ENCODE measurements at places on chromosomes 6 and 20.

GRCh38 chr20:40670253-40670652 lies 18.8 kb downstream of the MAFB start:
- no peak for DNase-seq

DNA sequence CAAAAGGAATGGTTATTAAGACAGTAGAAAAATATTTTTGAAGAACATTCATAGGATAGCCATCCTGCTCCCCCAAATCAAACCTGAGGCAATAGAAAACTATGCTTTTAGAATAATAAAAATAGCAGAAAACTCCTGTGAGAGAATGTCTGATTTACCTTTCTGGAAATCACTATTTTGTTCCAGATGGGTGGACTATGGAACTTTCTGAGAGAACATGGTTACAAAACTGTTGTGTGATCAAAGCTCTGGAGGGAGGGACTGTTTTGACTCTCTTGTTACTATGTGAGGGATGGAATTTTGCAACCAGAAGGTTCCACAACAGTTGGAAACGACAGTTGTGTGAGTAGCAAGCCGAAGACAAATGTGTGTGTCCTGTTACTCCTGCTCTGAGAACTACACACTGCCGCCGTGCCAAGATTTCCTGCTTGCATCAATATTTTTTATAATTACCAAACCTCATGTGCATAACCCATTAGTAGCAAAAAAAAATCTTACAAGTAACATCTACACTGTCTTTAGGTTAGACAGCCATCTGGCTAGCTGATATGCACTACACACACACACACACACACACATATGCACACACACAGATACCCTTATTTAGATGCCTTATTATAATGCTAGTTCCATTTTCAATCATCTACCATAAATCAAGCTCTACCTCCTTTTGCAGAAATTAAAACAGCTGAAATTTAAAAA lies 11.0 kb upstream of the HIVEP1 start:
- DNase-seq = peak; percentile 44

DNA sequence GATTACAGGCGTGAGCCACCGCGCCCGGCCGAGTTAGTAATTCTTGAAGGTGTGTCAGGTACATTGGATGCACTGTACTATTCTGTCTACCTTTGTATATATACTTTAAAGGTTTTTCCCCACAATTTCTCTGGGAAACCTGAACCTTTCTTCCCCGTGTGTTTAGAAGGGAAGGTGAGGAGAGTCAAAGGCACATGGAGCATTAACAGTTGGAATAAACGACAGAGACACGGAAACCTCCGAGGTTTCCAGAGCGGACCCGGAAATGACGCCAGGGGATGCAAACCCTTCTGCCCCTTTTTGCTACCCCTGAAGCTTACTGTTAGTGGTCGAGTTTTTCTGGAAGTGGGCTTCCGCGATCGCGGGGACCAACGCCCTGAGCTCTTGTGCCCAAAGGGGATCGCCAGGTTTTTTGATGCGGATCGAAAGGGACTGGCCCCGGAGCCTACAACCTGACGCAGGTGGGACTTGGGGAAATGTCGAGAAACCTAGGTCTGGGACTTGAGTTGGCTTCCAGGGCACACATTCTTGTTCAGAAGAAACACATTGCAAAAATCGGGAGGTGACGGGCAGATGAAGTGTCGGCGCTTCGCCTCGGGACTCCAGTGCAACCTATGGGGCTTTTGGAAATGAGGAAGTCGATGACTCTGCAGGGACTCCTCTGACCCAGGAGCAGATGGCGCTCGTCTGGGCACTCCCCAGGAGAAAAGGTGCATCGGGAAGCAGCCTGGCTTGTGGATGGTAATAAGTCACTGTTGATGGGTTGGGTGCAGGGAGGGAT lies 218.2 kb downstream of the OR2B2 start:
- no peak for DNase-seq

GRCh38 chr6:159389695-159390094 lies 220.5 kb downstream of the FNDC1 start:
- no peak for DNase-seq

- DNase-seq = no peak
These were observed 55.0 kb upstream of the TNFAIP3 start for GRCh38 chr6:137811916-137812553.

DNA sequence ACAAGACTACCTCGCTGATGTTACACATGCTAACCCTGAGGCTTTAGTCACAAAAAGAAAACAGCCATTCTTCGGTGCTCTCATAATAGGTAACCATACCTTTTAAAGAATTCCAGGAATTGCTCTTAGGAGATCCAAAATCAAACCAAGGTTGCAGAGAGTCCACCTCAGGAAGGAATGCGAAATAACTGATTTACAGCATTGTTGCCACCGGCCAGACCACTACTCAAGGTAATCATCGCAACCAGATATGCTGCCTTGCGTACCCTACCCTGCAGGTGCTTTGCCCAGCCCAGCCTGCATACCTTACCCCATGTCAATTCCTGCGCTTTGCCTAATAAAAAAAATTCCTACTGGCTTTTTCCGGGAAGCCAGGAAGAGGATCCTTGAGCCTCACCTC lies 27.0 kb downstream of the NUP153 start:
- DNase-seq = no peak

DNA sequence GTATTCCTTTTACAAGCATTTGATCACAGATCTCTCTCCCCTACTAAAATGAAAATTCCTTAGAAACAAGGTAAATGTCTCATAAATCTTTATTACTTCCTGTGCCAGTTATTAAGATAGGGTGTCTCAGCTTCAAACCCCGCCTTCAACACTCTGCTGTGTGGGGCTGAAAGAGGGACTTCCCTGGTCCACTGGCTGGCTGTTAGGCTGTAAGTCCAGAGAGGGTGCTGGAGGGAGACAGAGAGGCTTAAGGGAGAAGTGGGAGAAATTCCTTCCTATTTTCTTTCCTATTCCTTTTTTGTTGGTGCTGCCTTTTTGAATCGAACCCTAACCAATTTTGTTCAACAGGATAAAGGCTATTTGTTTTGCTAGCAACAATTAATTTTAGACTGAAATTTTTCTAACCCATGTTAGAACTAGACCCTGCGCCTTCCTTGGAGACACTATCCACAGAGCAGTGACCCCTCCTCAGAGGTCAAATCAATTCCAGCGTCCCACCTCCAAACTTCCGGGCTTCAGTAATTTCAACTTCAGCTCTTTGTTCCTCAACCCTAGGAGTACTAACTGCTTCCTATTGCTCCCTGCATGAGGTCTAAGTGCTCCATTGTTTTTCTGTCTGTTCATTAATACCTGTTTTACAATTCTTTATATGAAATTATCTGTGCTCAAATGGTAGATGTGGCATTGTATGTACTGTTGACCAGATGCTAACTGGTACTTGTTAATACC lies 207.5 kb upstream of the OPRM1 start:
- no peak for DNase-seq

- DNase-seq = no peak
These were observed 38.4 kb downstream of the THBS2 start for GRCh38 chr6:169215201-169215681.

- DNase-seq = no peak
These were observed 34.7 kb upstream of the FKBP1A start for GRCh38 chr20:1427457-1428054.

DNA sequence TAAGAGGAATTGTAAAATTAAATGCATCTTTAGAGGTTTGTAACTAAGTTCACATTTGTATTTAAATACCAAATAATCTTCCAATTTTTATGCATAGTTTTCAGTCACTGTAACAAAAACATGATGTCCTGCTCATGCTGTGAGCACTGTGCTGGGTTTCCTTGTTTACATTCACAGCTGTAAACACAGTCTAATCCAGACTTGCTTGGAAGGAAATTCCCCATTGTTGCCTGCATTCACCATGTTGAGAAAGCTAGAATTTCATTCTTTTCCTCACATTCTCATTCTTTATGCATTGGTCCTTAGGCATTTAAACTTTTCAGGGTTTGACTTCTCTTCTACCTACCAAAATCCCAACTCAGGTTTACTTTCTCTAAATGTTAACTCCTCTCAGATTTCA lies 242.0 kb upstream of the TBX18 start:
- DNase-seq = no peak

- DNase-seq = no peak
These were observed 544.9 kb downstream of the PKHD1 start for GRCh38 chr6:51542475-51542874.

DNA sequence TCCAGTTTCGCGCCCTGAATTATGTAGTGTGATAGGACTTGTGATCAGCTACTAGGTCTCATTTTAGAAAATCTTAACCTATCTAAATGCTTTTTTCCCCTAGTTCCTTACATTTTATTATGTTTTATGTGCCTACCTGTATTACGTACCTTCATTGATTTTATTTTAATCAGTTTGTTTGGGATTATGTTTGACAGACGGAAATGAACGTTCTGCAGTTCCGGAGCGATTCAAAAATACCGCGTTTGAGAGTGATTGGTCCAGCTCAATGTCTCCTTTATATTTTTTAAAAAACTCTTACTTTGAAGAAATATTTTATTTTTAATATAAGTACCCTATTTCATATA lies 114.3 kb upstream of the BTN3A2 start:
- DNase-seq = peak; percentile 14

GRCh38 chr6:111549168-111549567 lies 56.5 kb downstream of the TRAF3IP2 start:
- no peak for DNase-seq
